Placental epithelial cell (primary cell): ENCODE measurements at places on chromosomes 4 and X. TPM values are rescaled to one million over a fixed set of nuclear protein-coding genes. Genes with fewer than 3 reads are reported as not detected.

Gene PLS3
- 225 and 409 TPM in 2 replicates for total RNA-seq

Gene PWWP3B
- 4.4 and 5.1 TPM in 2 replicates for total RNA-seq

Gene NSUN7
- 0.65 and 2.0 TPM in 2 replicates for total RNA-seq

Gene OTUD6A
- total RNA-seq = not detected in 2 replicates

Gene GATA1
- total RNA-seq = not detected in 2 replicates

Gene HTN3
- total RNA-seq = not detected in 2 replicates

Gene RAB39B
- under 0.01 TPM in 1 of 2 replicates, not detected in the other for total RNA-seq

Gene SORCS2
- under 0.01 TPM in 1 of 2 replicates, not detected in the other for total RNA-seq

Gene CT45A5
- not detected in 2 replicates for total RNA-seq

Gene CDKL2
- 0.79 and 0.87 TPM in 2 replicates for total RNA-seq

Gene DDIT4L
- total RNA-seq = not detected in 2 replicates

Gene NUDT11
- 2.4 and 3.1 TPM in 2 replicates for total RNA-seq

Gene ZNF275
- 6.3 and 9.0 TPM in 2 replicates for total RNA-seq

Gene MAGEE2
- not detected in 2 replicates for total RNA-seq

Gene NCAPG
- total RNA-seq = 7.5 and 8.7 TPM in 2 replicates

Gene MID2
- 25.9 and 27.4 TPM in 2 replicates for total RNA-seq

Gene DGKQ
- 11.8 and 20.6 TPM in 2 replicates for total RNA-seq

Gene SHOX
- 24.2 and 26.7 TPM in 2 replicates for total RNA-seq

Gene SPIN4
- 8.2 and 10.8 TPM in 2 replicates for total RNA-seq

Gene DGAT2L6
- not detected in 2 replicates for total RNA-seq

Gene TLR3
- 3.3 and 4.3 TPM in 2 replicates for total RNA-seq

Gene MAGEA4
- not detected in 2 replicates for total RNA-seq

Gene TMPRSS11A
- not detected in 2 replicates for total RNA-seq

Gene CT47A1
- total RNA-seq = not detected in 2 replicates

Gene SUPT20HL1
- not detected in 2 replicates for total RNA-seq

Gene ZCCHC12
- total RNA-seq = under 0.01 TPM in 1 of 2 replicates, not detected in the other

Gene NDP
- total RNA-seq = not detected in 2 replicates

Gene GYPA
- not detected in 2 replicates for total RNA-seq

Gene PSAPL1
- total RNA-seq = not detected in 2 replicates

Gene UCP1
- total RNA-seq = 0.11 TPM in 1 of 2 replicates, not detected in the other

Gene CLIC2
- 0.22 and 2.4 TPM in 2 replicates for total RNA-seq

Gene TKTL2
- total RNA-seq = not detected in 2 replicates

Gene TAPT1
- total RNA-seq = 8.7 and 10.6 TPM in 2 replicates

Gene TREX2
- total RNA-seq = 1.6 TPM in 2 replicates

Gene TRO
- 37.3 and 39.3 TPM in 2 replicates for total RNA-seq

Gene ELOVL6
- 22.9 and 26.3 TPM in 2 replicates for total RNA-seq

Gene CYTL1
- not detected in 2 replicates for total RNA-seq

Gene STAG2
- total RNA-seq = 53.6 and 60.9 TPM in 2 replicates

Gene AMER1
- 2.4 TPM in 2 replicates for total RNA-seq

Gene CENPVL1
- total RNA-seq = not detected in 2 replicates

Gene HDX
- 1.2 and 2.5 TPM in 2 replicates for total RNA-seq

Gene RHOH
- total RNA-seq = 1.2 and 1.4 TPM in 2 replicates

Gene CETN2
- total RNA-seq = 34.1 and 37.3 TPM in 2 replicates

Gene SH2D1A
- total RNA-seq = not detected in 2 replicates

Gene CRMP1
- total RNA-seq = not detected in 2 replicates

Gene JAKMIP1
- not detected in 2 replicates for total RNA-seq

Gene SSX4
- total RNA-seq = not detected in 2 replicates

Gene CD99L2
- 12.6 and 23.7 TPM in 2 replicates for total RNA-seq

Gene PARM1
- total RNA-seq = under 0.01 TPM in 2 replicates
